Type B pancreatic cell (in vitro differentiated cells): ENCODE measurements at places on chromosomes 5 and 9.

DNA sequence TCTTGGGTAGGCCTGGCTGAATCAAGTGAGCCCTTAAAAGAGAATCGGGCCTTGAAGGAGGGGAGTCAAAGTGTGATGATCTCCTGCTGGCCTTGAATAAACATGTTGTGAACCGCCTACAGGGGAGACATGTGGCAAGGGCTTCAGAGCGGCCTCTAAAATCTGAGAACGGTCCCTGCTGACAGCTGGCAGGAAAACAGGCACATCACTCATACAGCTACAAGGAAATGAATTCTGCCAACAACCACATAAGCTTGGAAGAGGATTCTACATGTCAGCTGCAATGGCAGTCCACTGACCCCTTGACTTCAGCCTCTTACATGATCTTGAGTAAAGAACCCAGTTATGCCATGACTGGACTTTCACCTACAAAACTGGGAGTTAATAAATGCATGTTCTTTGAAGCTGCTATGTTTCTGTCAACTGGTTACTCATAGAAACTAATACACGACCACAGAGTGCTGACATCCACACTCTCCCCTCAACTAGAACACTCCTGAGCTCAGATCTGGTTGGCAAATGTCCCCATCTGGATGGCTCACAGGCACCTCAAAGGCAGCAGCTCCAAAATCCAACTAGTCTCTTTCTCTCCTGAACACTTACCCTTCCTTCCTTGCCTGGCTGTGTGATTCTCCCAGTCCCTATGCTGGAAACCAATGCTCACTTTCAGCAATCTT is 333.1 kb downstream of the ASTN2 start:
- DNase-seq = no peak

- no peak for DNase-seq
Measured at GRCh38 chr9:128689293-128689774, 312 bp downstream of the SET start.

GRCh38 chr9:14063756-14064155 is 250.2 kb downstream of the NFIB start:
- DNase-seq = no peak

GRCh38 chr5:54766748-54767147 is 218.6 kb downstream of the ESM1 start:
- DNase-seq = no peak
